ENCODE measurements at places on chromosomes 12 and 14.

GRCh38 chr12:56129942-56130495, 2.0 kb downstream of the ESYT1 start:
- DNase-seq: no peak

GRCh38 chr14:105283028-105283427, 17.8 kb downstream of the BRF1 start:
- DNase-seq: no peak

DNA sequence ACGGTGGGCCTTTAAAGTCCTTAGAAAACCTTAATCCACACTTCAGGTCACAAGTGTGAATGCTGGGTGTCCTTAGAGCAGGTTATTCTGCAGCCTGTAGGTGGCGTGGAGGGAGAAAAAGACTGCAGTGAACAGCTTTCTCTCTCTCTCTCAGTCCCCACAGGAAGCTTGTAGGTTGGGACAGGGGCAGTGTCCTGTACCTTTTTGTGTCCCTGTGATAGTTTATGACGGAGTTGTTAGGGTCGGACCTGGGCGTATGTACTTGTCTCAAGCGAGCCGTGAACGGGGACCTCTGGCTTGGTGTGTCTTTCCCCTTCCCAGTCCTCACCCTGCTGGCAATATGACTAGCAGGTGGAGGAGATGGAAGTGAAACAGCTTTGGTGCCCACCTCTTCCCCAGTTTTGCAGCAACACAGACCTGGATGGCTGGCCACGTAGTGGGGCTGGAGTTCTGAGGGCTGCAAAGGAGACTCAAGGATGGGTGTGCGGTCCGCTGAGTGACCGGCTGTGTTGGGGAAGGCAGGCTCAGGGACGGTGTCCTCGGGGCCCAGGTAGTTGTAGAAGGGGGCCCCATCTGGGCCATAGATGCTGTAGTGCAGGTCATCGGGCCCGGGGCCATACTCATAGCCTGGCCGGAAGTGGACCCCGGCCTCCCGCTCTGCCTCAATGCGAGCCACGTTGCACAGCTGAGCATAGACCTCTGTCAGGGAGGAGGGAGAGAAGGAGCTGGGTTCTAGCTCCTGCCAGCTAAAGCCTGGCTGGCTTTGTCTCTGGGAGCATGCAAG, 8.9 kb downstream of the ISCA2 start:
- DNase-seq: no peak

DNA sequence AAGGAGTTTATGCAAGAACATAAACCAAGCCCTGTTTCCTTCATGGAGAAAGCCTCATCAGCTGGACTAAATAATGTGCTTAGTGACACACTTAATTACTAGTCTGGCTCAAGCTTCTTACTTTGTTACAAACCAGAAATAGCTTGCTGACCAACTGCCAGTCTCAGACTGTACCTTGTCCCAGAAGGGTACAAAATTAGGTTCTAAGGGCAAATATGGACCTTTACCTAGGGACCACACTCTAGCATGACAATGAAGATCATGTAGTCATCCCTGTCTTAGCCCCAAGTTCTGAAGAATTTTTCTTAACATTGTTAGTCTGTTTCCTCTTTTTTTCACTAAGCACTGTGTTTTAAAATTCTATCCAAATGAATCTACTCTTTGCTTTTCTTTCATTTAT, 2.2 kb downstream of the AMN1 start:
- no peak for DNase-seq

All from stimulated activated CD4-positive, alpha-beta T cell treated with anti-CD3 and anti-CD28 coated beads, Interleukin-4, amount 100 ng/mL, for 4 hours (primary cell).